Fibroblast of villous mesenchyme (primary cell): ENCODE measurements at places on chromosomes 11 and 22. TPM values are rescaled to one million over a fixed set of nuclear protein-coding genes. Genes with fewer than 3 reads are reported as not detected.

- peak; percentile 88 for DNase-seq
Observed at GRCh38 chr11:80595011-80595410, 1154.2 kb upstream of the TENM4 start.

Gene ELMOD1
- total RNA-seq = 0.43 and 0.64 TPM in 2 replicates

DNA sequence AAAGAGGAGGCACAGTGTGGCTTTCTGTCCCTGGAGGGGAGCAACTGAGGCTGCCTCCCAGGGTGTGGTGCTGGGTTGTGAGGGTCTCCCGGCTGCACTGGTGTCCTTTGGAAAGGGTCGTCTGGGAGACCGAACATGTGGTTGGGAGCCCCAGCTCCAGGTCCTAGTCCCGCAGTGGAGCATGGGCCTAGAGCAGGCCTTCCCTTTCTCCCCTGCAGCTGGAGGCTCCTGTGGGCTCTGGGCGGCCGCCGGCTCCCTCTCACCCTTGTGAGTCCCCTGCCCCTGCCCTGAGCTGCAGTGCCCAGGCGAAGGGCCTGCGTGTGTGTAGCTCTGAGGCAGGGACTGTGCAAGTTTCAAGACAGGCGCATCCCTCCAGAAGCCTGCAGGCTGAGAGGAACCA is 1492.7 kb downstream of the BRD1 start:
- DNase-seq = no peak

GRCh38 chr22:37560608-37561211 is 430 bp downstream of the CDC42EP1 start:
- DNase-seq = peak; percentile 55

Gene OR51B2
- total RNA-seq = not detected in 2 replicates

DNA sequence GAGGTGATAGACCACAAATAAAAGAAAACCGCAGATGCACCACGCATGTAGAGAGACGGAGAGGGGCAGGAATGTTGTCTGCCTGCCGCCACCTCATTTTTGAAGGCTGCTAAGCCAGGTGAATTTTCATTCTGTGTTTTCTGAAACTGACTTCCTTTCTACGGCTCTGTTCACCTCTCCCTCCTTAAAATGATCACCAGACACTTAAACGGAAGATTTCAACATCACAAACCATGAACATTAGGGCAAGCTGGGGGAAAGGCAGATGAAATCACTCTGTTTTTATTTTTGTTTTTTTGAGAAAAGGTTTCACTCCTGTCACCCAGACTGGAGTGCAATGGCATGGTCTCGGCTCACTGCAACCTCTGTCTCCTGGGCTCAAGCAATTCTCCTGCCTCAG is 232.4 kb downstream of the MIAT start:
- DNase-seq = peak; percentile 20
